ENCODE measurements at places on chromosomes 5 and 9. TPM values are rescaled to one million over a fixed set of nuclear protein-coding genes. Genes with fewer than 3 reads are reported as not detected.

GRCh38 chr9:85521371-85522197 is 220.2 kb downstream of the AGTPBP1 start:
- DNase-seq = no peak
- no peak overlapping the region for H3K4me3 ChIP-seq
- H3K4me1 ChIP-seq = peaks cover 10% of the 10 kb centered on the region
- no peaks in the 10 kb centered on the region for H3K36me3 ChIP-seq
- no peak overlapping the region for H3K27ac ChIP-seq
- H3K27me3 ChIP-seq = peaks cover 18% of the 10 kb centered on the region

- DNase-seq = no peak
- H3K4me1 ChIP-seq = peaks cover 8% of the 10 kb centered on the region
- no peak overlapping the region for H3K27ac ChIP-seq
- no peaks in the 10 kb centered on the region for H3K36me3 ChIP-seq
- H3K4me3 ChIP-seq = no peak overlapping the region
- H3K27me3 ChIP-seq = peaks cover 2% of the 10 kb centered on the region
Measured at GRCh38 chr5:156103155-156103885, 223.6 kb upstream of the SGCD start.

DNA sequence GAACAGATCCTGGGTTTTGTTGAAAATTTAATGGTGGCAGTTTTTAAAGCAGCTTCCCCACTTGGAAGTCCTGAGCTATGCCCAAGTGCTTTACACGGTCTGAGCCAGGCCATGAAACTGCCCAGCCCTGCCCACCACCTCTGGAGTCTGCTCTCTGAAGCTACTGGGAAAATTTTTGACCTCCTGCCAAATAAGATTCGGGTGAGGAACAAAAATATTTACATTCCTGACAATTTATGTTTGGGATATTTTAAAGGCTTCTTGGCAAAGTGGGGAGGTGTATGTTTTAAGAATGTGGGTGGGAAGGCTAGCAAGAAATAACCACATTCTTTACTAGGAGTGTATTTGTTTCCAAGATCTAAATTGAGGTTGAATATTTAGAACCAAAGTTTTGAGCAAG is 50.0 kb downstream of the HACD4 start:
- H3K4me1 ChIP-seq = no peaks in the 10 kb centered on the region
- no peak overlapping the region for H3K4me3 ChIP-seq
- H3K27me3 ChIP-seq = no peaks in the 10 kb centered on the region
- peaks cover 9% of the 10 kb centered on the region for H3K36me3 ChIP-seq

DNA sequence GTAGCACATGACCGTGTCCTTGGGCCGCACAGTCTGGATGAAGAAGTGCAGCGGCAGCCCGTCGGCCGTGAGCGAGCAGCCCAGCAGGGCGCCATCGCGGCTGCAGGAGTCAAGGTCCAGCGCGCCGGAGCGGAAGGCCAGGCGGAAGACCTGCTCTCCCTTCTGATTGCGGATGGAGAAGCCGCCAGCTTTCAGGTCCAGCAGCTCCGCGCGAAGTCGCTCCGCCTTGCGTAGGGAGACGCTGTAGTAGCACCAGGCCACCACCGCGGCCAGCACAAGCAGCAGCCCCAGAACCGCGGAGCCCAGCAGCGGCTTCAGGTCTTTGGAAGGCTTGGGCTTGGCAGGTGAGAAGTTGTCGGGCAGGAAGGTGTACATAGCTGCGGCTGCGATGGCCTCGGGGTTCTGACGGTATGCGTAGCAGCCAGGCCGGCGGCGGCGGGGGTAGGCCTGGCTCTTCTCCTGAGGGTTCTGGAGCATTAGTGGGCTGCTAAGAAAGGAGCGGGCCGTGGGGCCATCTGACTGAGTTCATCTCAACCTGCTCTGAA is 4.2 kb downstream of the MYORG start:
- peaks cover 59% of the 10 kb centered on the region for H3K36me3 ChIP-seq
- no peak overlapping the region for H3K27ac ChIP-seq
- no peak for DNase-seq
- peaks cover 33% of the 10 kb centered on the region for H3K4me1 ChIP-seq
- H3K4me3 ChIP-seq = no peak overlapping the region

- no peaks in the 10 kb centered on the region for H3K27me3 ChIP-seq
- no peaks in the 10 kb centered on the region for H3K4me1 ChIP-seq
- no peaks in the 10 kb centered on the region for H3K36me3 ChIP-seq
- no peak for DNase-seq
- H3K27ac ChIP-seq = no peak overlapping the region
Measured at GRCh38 chr9:85185486-85186217, 516.1 kb downstream of the NTRK2 start.

DNA sequence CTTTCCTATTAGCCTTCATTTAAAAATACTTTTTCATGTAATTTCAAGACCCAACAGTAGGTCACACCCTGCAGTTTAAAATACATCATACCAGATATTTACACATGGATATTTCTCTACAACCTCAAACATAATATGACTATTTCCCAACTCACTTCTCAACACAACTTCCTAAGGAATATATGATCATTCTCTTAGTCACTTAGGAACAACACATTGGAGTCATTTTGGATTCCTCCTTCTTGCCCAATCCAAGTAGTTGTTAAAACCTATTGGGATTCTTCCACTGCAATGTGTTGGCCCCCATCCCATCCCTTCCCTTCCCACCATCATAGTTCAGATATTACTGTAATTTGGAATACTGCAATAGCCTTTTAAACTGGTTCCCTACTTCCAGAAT is 145.5 kb downstream of the DCP2 start:
- no peaks in the 10 kb centered on the region for H3K27me3 ChIP-seq
- no peak overlapping the region for H3K4me3 ChIP-seq
- DNase-seq = no peak
- no peaks in the 10 kb centered on the region for H3K36me3 ChIP-seq
- no peak overlapping the region for H3K27ac ChIP-seq
- H3K4me1 ChIP-seq = peaks cover 17% of the 10 kb centered on the region

GRCh38 chr5:133311176-133311575 is 259.4 kb downstream of the HSPA4 start:
- H3K27ac ChIP-seq = no peak overlapping the region
- peaks cover 10% of the 10 kb centered on the region for H3K4me1 ChIP-seq
- H3K4me3 ChIP-seq = no peak overlapping the region

- no peak for DNase-seq
- H3K27me3 ChIP-seq = no peaks in the 10 kb centered on the region
- H3K27ac ChIP-seq = no peak overlapping the region
- H3K4me1 ChIP-seq = peaks cover 3% of the 10 kb centered on the region
- no peak overlapping the region for H3K4me3 ChIP-seq
- H3K36me3 ChIP-seq = no peaks in the 10 kb centered on the region
Measured at GRCh38 chr9:71571186-71571585, 197.1 kb downstream of the CEMIP2 start.

DNA sequence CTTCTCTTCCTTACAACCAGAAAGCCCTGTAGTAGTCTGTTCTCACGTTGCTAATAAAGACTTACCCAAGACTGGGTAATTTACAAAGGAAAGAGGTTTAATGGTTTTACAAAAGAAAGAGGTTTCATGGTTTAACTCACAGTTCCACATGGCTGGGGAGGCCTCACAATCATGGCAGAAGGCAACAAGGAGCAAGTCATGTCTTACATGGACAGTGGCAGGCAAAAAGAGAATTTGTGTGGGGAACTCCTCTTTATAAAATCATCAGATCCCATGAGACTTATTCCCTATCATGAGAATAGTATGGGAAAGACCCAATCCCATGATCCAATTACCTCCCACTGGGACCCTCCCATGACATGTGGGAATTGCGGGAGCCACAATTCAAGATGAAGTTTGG is 164.9 kb downstream of the NR3C1 start:
- peaks cover 5% of the 10 kb centered on the region for H3K36me3 ChIP-seq
- H3K27me3 ChIP-seq = peaks cover 7% of the 10 kb centered on the region
- H3K4me1 ChIP-seq = no peaks in the 10 kb centered on the region
- H3K4me3 ChIP-seq = no peak overlapping the region
- DNase-seq = no peak

- peaks cover 7% of the 10 kb centered on the region for H3K4me1 ChIP-seq
- no peaks in the 10 kb centered on the region for H3K27me3 ChIP-seq
- H3K36me3 ChIP-seq = no peaks in the 10 kb centered on the region
- no peak for DNase-seq
- H3K27ac ChIP-seq = no peak overlapping the region
Measured at GRCh38 chr5:168898247-168898911, 319.2 kb upstream of the PANK3 start.

DNA sequence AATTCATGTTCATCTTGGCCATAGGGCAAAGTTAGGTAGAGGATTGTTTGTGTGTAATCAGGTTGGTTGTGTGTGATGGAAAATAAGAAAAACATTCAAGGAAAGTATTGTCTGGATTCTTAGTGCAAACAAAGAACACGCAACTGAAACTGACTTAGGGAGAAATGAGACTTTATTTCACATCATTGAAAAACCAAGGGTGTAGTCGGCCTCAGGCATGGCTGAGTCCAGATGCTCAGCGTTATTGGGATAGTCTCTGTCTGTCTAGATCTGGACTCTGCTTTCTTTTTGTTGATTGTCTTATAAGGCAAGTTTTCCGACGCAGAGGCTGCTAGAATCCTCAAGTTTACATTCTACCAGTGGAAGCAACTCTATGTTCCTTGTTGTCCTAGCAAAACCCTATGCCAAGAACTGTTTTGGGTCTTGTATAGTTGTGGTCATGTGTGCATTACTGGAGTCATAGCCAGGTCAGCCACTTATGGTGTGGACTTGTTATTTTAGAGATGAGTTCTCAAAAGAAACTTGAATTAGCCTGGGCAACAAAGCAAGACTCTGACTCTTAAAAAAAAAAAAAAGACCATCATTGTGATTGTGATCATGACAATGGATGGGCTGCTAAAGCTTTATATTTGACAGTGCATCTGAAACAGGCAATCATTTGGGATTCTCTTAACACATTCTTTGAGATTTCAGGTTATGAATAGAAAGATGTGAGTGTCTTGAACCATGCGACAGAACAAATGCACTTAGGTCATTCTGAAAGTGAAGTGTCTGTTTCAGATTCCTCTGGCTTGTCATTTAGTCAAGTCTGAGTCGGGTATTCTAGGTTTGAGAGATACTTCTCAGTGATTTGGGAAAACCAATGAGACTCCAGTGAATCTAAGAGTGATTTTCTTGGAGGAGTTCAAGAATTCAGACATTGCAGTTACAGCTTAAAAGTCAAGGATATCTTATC is 82.6 kb downstream of the DOCK2 start:
- peaks cover 1% of the 10 kb centered on the region for H3K27me3 ChIP-seq
- DNase-seq = no peak
- H3K4me1 ChIP-seq = peaks cover 7% of the 10 kb centered on the region
- H3K4me3 ChIP-seq = no peak overlapping the region

GRCh38 chr9:128089299-128089698 is 21.3 kb downstream of the SLC25A25 start:
- no peak overlapping the region for H3K27ac ChIP-seq
- H3K4me3 ChIP-seq = no peak overlapping the region
- no peak for DNase-seq

DNA sequence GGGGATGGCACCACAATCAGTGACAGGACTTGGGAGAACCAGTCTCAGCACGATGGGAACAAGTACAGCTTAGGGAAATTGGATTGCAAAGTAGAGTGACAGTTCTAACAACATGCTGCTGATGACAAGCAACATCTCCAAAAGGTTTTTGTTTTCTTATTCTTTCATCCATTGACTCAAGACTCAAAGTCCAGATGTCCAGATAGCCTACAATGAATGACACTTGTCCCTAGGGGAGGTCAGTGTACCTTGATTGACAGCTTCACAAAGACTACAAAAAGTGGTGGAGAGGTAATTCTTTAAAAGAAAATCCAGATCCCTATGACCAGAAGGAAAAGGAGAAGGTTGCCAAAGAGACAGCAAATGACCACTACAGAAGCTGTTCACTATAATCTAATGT is 323.9 kb downstream of the TMEM232 start:
- no peak overlapping the region for H3K4me3 ChIP-seq
- no peaks in the 10 kb centered on the region for H3K36me3 ChIP-seq
- H3K4me1 ChIP-seq = no peaks in the 10 kb centered on the region
- no peak overlapping the region for H3K27ac ChIP-seq
- no peak for DNase-seq
- H3K27me3 ChIP-seq = no peaks in the 10 kb centered on the region

- no peak for DNase-seq
- H3K4me1 ChIP-seq = peaks cover 21% of the 10 kb centered on the region
- H3K36me3 ChIP-seq = peaks cover 17% of the 10 kb centered on the region
- H3K4me3 ChIP-seq = no peak overlapping the region
- H3K27ac ChIP-seq = no peak overlapping the region
Measured at GRCh38 chr5:143182901-143183820, 220.3 kb downstream of the NR3C1 start.

DNA sequence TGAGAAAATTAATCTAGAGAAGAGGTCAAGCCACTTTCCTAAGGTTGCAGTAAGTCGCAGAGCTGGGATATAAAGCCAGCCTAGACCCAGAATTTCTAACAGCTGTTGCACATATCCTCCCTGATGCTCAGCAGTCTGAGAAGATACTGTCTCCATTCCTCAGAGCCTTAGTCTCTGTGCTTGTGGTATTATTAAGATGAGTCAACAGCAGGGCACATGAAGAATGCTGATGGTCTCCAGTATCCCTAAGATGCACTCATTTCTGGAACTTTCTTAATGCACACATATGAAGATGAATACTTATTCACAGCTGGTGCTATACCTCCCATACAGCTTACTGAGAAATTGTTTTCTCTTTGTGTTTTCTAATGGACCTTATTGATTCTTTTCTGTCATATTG is 32.5 kb downstream of the SGCD start:
- H3K4me3 ChIP-seq = no peak overlapping the region
- no peaks in the 10 kb centered on the region for H3K4me1 ChIP-seq
- no peak for DNase-seq
- H3K27ac ChIP-seq = no peak overlapping the region

DNA sequence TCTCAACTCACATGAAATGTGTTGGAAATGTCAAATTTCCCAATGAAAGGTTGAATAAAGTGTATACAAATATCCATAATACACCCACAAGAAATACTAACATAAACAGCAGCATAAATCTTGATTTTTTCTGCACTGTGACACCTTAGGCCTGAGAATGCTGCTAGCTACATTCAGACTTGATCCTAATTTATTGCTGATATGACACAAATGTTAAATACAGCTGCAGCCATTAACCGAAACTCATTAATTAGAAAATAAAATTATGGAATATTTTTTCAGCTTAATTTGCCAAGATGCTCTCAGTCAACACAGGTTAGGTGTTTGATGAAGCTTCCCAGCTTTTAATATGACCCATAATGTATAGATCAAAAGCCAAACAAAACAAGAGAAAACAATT is 914.3 kb upstream of the C9orf72 start:
- H3K4me1 ChIP-seq = no peaks in the 10 kb centered on the region
- H3K27me3 ChIP-seq = no peaks in the 10 kb centered on the region
- H3K36me3 ChIP-seq = no peaks in the 10 kb centered on the region
- no peak overlapping the region for H3K27ac ChIP-seq

PTCH1 gene
- total RNA-seq = 24.1 TPM

DOCK2 gene
- total RNA-seq = 6.5 TPM

TLX3 gene
- total RNA-seq = 0.23 TPM

FAT2 gene
- 0.13 TPM for total RNA-seq

ANKRD34B gene
- total RNA-seq = 0.62 TPM

PCDHA6 gene
- 2.3 TPM for total RNA-seq

OR2K2 gene
- total RNA-seq = not detected

FOXD4 gene
- 0.49 TPM for total RNA-seq
